NCI-H2029 treated with DMSO at 0.1 percent for 48 hours (cell line): ENCODE measurements at places on chromosomes 1 and 21.

- DNase-seq: no peak
Measured at GRCh38 chr21:33117101-33117888, 47.4 kb downstream of the OLIG1 start.

DNA sequence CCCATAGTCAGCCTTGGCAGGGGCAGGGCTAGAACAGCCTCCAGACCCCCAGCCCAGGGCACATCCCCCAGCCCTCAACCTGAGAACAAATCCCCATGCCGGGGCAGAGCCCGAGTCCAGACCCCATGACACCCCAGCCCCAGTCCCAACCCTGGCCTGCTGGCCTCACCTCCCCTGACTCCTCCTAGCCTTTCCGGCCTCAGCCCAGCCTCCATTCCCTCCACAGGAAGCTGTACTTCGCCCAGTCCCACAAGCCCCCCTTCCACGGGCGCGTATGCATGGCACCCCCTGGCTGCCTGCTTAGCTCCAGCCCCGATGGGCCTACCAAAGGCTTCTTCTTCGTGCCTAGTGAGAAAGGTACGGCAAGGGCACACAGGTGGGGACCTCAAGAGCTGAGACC, 50.4 kb downstream of the DISP3 start:
- DNase-seq: no peak

DNA sequence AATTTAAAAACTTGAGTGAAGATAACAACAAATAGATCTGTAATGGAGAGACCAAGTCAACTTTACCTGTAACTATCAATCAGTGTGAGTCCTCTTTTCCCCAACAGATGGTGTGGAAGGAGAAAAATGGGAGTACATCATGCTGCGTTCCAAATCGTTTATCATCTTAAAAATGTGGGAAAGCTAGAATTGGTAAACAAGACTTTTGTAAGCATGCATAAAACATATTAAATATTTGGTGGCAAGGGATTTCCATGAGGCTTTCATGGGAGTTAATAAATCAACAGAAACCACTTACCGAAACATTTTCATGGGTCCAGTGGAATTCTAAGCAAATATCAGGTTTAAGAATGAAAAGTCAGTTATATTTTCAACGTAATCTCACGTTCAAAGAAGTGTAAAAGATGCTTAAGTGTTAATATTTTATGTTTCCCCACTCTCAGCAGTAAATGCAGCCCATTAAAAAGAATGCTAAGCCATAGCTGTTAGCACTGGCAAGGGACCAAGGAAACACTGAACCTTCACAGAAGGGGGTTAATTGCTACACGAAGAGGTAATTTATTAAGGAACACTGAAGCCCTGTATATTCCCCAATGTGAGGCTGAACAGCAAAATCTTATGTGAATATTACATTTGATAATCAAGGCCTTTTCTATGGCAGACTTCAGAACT, 117.0 kb downstream of the ZC3H11B start:
- DNase-seq: no peak

GRCh38 chr1:177609953-177610352, 359.9 kb downstream of the SEC16B start:
- DNase-seq: no peak

DNA sequence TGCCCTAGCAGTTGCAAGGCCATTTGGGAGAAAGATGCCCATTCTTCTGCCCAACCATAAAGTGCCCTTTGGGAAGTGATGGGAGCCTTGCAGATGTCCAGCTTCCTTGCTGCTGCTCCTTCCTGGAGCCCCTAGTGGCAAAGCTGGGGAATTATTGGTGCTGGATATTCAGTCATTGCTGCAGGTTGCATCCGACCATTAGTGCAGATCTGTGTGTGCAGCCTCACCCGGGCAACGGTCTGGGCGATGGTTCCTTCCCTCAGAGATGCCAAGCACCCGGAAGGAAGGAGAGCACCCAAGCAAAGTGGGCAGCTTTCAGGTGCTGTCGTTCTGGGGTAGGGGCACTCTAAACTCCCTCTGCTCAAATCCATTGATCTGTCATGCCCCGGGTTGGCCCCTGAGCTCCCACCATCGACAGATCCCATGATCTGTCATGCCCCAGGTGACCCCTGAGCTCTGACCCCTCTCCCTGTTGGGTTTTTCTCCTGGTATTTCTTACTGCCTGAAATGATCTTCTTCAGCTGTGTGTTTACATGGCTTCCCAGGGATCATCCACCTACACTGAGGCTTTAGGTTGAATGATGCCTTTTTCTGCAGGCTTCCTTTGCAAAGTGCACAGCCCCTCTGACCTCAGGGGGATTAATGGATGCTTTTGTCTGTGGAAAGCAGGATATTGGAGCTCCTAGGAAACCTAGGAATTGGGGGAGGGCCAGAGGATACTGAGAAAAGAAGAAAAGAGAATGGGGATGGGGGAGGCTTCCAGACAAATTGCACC, 467.5 kb downstream of the PTPRU start:
- peak; percentile 8 for DNase-seq

DNA sequence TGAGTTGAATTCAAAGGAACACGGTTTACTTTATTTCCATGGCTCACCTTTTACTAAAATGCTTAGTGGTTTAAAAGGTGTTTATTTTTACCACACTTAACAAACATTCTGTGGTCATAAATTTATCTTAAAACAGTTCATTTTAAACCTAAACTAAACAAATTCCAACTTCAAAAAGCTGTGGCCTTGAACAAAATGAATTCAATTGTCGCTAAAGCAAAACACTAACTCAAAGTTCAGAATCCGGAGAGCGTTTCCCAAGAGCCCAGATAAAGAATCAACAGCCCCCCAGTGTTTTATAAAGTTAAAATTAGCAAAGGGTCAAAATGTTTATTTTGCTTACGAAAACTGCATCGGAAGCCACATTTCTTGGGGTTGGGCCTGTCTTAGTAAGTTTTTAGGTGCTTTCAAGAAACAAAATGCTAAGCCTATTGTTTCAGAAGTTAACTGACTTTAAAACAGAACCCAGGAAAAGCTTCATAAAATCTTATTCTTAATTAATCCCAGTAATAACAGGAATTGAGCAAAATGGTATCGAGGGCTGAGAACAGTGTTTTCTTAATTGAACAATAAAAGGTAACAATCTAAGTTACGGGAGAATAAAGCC, 1.3 kb downstream of the PUM1 start:
- DNase-seq: no peak

DNA sequence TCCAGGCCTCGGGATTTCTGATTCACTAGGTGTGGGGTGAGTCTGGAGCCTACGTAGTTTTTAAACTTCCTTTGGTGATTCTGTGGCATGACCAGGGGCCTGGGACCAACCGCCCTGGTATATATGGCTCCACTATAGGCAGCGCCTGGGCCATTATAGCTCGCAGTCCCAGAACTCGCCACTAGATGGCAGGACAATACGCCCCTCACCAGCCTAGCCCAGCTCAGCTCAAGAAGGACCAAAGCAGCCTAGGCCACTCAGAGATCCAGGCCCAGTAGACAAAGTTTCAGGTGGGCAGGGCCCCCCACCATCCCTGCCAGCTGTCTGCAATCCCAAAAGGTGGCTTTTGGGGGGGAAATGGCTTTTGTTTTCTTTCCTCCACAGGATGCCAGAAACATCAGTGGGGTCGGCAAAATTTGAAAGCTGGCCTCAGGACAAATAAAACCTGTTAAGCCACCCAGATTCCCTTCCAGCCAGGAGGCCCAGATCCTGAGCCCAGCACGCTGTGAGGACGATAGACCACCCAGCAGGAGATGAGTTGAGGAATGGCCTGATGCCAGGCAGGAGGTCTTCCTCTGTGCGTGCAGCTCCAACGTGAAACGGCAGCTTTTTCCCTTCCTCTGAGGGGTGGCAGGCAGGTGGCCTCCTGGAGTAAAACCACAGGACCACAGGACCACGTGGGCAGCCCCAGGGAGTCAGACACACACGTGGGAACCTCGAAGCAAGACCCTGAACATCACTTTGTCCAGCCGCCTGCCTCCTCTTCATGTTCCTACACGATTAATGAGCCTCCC, 24.8 kb upstream of the TMEM51 start:
- peak; percentile 21 for DNase-seq

GRCh38 chr1:87231703-87232367, 96.8 kb upstream of the LMO4 start:
- DNase-seq: no peak

- no peak for DNase-seq
Measured at GRCh38 chr1:215888159-215888558, 321.1 kb downstream of the KCTD3 start.

DNA sequence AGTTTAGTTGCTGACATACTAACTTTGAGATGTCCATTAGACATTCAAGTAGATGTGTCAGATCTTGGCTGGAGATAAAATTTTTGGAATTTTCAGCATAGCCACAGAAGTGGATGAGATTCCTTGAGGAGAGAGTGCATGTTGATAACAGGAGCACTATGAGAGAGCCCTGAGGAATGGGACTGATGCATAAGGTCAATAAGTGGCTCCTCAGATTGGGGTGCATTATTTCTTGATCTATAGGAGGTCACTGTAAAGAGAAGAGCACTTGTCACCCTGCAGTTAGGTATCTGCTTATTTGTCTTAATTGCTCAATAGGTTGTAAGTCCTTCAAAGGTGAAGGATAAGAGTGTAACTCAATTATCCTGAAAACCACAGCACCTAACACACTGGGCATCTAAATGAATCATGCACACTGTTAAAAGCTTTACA, 52.0 kb upstream of the TACSTD2 start:
- DNase-seq: no peak
